ENCODE measurements at places on chromosomes 6 and 20.
A peak's percentile ranks its signal among the peaks of the same experiment; 100 is the strongest.

GRCh38 chr20:26208296-26209091, 511.8 kb upstream of the ZNF337 start:
- DNase-seq: no peak

DNA sequence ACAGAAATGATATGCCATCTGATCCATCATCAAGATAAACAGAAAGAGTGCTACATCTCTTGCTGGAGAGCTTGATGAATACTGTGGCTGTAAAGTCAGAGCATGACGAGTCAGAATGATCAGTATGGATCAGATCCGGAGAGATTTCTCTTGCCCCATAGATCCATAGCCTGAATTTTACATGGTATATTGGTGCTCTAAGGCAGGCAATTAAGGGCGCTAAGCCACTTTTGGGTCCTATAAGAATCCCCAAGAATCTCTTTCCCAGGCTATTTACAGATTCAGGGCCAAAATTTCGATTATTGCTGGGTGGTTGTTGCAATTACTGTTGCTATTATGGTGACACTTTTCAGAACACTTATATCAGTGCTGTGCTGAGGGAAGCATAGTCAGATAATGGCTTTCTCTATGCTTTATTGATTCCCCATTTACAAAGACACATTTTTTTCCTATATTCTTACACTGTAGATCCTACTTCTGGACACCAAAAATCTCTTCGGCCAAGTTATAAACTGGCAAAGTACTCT, 94.4 kb downstream of the ADGRB3 start:
- DNase-seq: no peak

GRCh38 chr6:159360306-159360705, 191.1 kb downstream of the FNDC1 start:
- no peak for DNase-seq

GRCh38 chr6:20770773-20771172, 236.5 kb downstream of the CDKAL1 start:
- DNase-seq: no peak

GRCh38 chr6:108438918-108439317, 121.8 kb upstream of the FOXO3 start:
- no peak for DNase-seq

- no peak for DNase-seq
These were observed 477.7 kb downstream of the BTBD3 start for GRCh38 chr20:12395353-12395752.

GRCh38 chr6:114735025-114735735, 392.4 kb upstream of the HS3ST5 start:
- no peak for DNase-seq

- DNase-seq: peak; percentile 17
These were observed 320 bp downstream of the GSTA4 start for GRCh38 chr6:52994839-52995088.

- no peak for DNase-seq
These were observed 128.9 kb upstream of the NAA20 start for GRCh38 chr20:19888269-19888671.

Measured in central memory CD8-positive, alpha-beta T cell (primary cell).